Body of pancreas (tissue), 4 donors: ENCODE measurements at places on chromosomes 16 and 17.

DNA sequence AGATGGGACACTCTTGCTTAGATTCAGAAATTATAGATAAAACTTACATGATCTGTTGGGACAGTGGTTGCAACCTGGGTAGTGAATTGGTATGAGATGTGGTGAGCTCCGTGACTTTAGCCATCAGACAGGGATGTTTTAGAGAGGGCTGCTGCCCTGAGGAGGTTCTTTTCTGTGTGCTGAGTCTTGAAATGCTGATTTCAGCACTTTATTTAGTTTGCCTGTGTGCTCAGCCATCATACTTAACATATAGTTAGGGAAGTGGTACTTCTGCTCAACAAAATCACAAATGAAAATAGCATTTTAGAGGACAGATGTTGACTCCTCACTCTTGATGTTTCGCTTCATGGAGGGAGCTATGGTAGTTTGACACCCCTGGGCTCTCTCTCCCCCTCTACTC lies 95.9 kb upstream of the CDH13 start:
- no peak for DNase-seq
- H3K27me3 ChIP-seq = no peaks in the 10 kb centered on the region
- H3K4me1 ChIP-seq = peaks cover 4% of the 10 kb centered on the region
- no peak overlapping the region for H3K27ac ChIP-seq
- H3K36me3 ChIP-seq = no peaks in the 10 kb centered on the region
- no peak overlapping the region for H3K4me3 ChIP-seq

- H3K27me3 ChIP-seq = no peaks in the 10 kb centered on the region
- H3K4me1 ChIP-seq = no peaks in the 10 kb centered on the region
- H3K4me3 ChIP-seq = no peak overlapping the region
Measured at GRCh38 chr16:49502136-49502881, 128.7 kb downstream of the C16orf78 start.

DNA sequence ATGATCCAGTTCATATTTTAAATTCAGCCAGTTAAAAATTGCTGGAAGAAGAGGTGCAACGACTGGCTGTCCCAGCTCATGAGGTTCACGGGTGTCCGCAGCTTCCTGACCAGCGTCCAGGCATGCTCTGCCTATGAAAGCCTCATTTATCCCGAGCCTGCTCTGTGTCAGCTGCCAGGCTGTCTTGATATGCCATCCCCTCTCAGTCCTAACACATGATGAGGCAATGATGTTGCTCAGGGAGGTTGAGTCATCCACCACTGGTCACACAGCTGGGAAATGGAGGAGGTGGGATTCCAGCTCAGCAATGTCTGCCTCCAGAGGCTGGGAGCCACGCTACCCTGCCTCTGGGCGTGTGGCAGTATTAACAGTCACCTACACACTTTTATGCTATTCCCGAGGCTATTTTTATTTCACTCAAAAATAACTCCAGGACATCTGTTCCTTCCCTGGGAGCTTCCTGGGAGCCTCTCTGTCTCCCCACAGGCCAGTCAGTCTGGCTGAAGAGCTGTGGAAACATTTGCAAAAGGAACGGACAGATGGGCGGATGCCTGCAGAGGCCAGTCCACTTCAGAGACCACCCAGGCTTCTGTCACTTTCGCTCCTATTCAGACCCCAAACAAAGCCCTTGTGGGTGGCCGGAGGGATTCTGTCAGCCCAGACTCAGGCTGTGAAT lies 22.5 kb downstream of the RAB11FIP4 start:
- DNase-seq = no peak
- no peaks in the 10 kb centered on the region for H3K36me3 ChIP-seq
- H3K27me3 ChIP-seq = no peaks in the 10 kb centered on the region

GRCh38 chr17:79146562-79146961 lies 71.9 kb downstream of the ENGASE start:
- H3K36me3 ChIP-seq = no peaks in the 10 kb centered on the region
- H3K27ac ChIP-seq = no peak overlapping the region
- no peaks in the 10 kb centered on the region for H3K27me3 ChIP-seq
- no peaks in the 10 kb centered on the region for H3K4me1 ChIP-seq

- no peaks in the 10 kb centered on the region for H3K27me3 ChIP-seq
- H3K4me1 ChIP-seq = peaks cover 28% of the 10 kb centered on the region
- H3K4me3 ChIP-seq = no peak overlapping the region
Measured at GRCh38 chr17:9023392-9024218, 2.3 kb downstream of the NTN1 start.
